ENCODE measurements at places on chromosomes 12 and 14.

DNA sequence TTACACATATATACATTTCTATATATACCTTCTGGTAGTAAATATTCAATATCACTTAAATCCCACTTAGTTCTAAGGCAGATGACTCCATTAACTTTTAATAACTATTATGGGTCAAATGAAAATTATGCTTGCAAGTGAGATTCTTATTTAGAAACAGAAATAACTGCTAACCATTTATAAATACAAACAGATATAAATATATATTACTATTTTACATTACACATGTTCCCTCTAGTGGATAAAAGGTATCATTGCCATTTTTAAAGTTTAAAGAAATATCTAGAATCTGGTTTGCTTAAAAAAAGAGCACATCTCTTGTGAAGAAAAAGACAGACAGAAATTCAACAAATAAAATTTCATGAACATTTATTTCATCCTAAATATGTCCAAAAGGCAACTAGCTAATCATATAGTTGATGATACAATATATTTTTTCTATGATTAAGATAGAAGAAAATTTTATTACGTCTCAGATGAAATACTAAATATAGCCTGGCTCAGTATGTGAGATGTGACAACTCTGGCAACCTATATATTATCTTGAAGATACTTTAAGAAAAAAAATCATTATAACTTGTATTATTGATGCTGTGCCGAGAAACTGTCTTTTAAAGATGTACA, 11.7 kb upstream of the RAD51AP1 start:
- peak; percentile 28 for DNase-seq

DNA sequence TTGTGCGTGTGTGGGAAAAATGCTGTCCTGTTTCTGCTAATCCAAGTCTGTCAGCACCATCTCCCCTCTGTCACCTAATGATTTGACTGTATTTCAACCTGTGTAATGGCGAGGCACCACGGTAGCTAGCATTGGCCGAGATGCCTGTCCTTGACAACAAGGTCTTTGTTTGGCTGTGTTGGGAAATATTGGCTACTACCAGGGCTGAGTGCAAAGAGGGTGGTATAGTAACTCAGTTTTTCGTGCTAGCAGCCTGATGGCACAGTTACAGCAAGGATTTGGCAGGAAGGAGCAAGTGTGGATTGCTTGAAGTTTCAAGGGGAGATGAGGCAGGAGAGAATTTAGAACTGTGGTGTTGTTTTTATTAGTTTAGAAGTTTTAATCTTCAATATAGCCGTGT, 440.3 kb upstream of the RGS6 start:
- no peak for DNase-seq

DNA sequence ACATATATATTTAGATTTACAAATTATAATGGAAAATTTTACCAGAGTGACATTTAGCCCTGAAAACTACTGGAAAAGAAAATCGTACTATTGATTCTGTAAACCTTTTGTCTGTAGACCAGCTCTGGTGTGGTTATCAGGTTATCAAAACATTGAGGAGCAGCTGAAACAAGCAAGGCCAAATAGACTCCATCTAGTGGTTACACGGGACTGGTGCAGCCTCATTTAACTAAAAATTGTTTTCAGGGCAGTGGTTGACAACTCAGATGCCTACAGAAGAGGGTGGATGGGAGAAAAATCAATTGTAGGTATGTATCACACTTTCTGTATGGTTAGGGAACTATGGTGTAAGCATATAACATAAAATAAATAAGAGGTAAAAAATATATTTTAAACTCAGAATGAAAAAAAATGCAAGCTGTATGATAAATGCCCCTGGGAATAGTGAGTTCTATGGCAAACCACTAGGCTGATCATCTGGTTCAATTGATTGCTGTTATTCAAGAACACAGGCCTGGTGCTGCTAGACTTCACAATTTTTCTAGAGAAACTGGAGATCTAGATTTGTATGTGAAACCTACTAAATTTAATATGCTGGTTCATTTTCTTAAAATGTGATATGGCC, 51.2 kb downstream of the ACSS3 start:
- DNase-seq = peak; percentile 62

- no peak for DNase-seq
Observed at GRCh38 chr12:89405626-89406345, 53.5 kb upstream of the DUSP6 start.

GRCh38 chr12:96882862-96883261, 24.2 kb upstream of the NEDD1 start:
- no peak for DNase-seq

GRCh38 chr14:21069388-21070082, 569 bp upstream of the ARHGEF40 start:
- DNase-seq = peak; percentile 15

GRCh38 chr12:61095111-61095510, 1165.1 kb upstream of the USP15 start:
- no peak for DNase-seq

DNA sequence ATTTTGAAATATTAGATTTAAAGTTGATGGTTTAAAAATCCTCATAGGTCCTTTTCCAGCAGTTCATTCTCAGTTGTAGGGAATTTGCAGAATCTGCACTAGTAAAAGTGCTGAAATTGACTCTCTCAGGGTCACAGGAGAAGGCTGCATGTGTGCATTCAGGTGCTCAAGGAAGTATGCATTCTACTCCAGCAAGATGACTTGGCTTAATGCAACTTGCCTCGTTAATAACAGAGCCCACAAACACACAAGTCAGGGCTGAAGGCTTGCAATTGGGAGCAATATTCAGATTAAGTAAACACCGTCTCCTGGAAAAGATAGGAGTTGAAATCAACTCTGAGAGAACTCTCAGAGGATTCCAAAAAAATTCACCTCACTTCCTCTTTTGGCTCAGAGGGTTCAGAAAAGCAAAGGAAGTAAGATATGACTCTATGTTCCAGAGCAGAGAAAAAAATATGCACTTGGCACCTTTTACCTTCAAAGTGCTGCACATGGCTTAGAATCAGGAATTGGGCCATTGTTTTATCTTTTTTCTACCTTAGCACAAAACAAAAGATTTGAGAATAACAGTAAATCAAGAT, 406.3 kb upstream of the DCN start:
- peak; percentile 3 for DNase-seq

DNA sequence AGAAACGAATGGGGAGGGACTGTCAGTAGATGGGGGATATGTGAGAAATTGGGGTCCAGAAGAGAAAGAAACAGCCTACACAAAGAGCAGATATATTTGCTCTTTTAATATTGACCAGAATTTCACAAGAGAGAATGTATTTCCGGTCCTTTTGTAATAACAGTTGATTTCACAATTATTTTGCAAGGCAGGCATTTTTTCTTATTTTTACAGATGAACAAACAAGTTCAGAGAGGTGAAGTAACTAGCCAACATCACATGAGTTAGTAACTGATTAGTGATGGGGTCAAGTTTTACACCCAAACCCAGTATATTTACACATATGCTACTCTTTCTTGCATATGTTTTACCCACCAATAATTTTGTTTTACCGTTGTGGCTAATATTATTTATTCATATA, 188.2 kb downstream of the NAV3 start:
- peak; percentile 33 for DNase-seq

- no peak for DNase-seq
Observed at GRCh38 chr12:110077800-110078199, 29.5 kb upstream of the C12orf76 start.

All from hematopoietic multipotent progenitor cell treated with erythropoietin and hydrocortisone succinate and interleukin-3 and kit ligand, for 4 days (in vitro differentiated cells).